Mononuclear cell (primary cell): ENCODE measurements at places on chromosomes 5 and 9. TPM values are rescaled to one million over a fixed set of nuclear protein-coding genes. Genes with fewer than 3 reads are reported as not detected.

CYLC2 gene
- not detected for total RNA-seq

CHSY3 gene
- total RNA-seq: 0.10 TPM

GGTA1 gene
- total RNA-seq: 9.6 TPM

LPAR1 gene
- 1.7 TPM for total RNA-seq

AQP7 gene
- 0.21 TPM for total RNA-seq

GARNL3 gene
- 1.0 TPM for total RNA-seq

KCNN2 gene
- not detected for total RNA-seq

SRA1 gene
- 21.2 TPM for total RNA-seq

NUDT2 gene
- total RNA-seq: 8.9 TPM

AK3 gene
- total RNA-seq: 23.7 TPM

ROR2 gene
- not detected for total RNA-seq

C9orf153 gene
- 1.9 TPM for total RNA-seq

SPATA31E1 gene
- total RNA-seq: not detected

C9orf78 gene
- 169 TPM for total RNA-seq

ZBTB5 gene
- 37.8 TPM for total RNA-seq

FOXD4L4 gene
- total RNA-seq: not detected

ADAMTS13 gene
- 0.42 TPM for total RNA-seq

DAB2IP gene
- 0.10 TPM for total RNA-seq

TRPM6 gene
- total RNA-seq: 0.31 TPM

FOXI1 gene
- total RNA-seq: 0.10 TPM

IFNA2 gene
- 0.21 TPM for total RNA-seq

ZNF483 gene
- total RNA-seq: 29.9 TPM

ACTBL2 gene
- total RNA-seq: not detected

KLHL3 gene
- total RNA-seq: 9.3 TPM

NLN gene
- 3.3 TPM for total RNA-seq

SH3GL2 gene
- under 0.01 TPM for total RNA-seq

SPATA31A3 gene
- not detected for total RNA-seq

OR1J1 gene
- not detected for total RNA-seq

ENHO gene
- 0.63 TPM for total RNA-seq

WDR31 gene
- 0.21 TPM for total RNA-seq
